ENCODE measurements at places on chromosomes 11 and 22.

DNA sequence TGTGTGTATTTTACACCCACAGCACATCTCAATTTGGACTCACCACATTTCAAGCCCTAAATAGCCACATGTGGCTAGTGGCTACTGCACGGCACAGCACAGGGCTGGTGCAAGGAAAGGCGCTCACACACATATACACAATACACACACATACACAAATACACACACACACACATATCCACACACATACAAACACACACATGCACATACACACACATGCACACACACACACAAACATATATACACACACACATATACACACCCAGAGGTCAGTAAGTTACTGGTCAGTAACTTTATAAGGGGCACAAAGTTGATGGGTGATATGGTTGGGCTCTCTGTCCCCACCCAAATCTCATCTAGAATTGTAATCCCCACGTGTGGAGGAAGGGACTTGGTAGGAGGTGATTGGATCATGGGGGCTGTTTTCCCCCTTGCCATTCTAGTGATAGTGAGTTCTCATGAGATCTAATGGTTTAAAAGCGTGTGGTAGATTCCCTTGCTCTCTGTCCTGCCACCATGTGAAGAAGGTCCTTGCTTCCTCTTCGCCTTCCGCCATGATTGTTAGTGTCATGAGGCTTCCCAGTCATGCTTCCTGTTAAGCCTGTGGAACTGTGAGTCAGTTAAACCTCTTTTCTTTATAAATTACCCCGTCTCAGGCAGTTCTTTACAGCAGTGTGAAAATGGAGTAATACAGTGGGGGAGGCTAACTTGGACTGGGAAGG lies 37.6 kb upstream of the DKK3 start:
- DNase-seq, result no peak

GRCh38 chr11:14119357-14119756 lies 156.8 kb downstream of the SPON1 start:
- DNase-seq, result no peak

- no peak for DNase-seq
Observed at GRCh38 chr22:46561435-46561905, 24.1 kb upstream of the CELSR1 start.

GRCh38 chr11:80621871-80622270 lies 1181.0 kb upstream of the TENM4 start:
- DNase-seq, result no peak

DNA sequence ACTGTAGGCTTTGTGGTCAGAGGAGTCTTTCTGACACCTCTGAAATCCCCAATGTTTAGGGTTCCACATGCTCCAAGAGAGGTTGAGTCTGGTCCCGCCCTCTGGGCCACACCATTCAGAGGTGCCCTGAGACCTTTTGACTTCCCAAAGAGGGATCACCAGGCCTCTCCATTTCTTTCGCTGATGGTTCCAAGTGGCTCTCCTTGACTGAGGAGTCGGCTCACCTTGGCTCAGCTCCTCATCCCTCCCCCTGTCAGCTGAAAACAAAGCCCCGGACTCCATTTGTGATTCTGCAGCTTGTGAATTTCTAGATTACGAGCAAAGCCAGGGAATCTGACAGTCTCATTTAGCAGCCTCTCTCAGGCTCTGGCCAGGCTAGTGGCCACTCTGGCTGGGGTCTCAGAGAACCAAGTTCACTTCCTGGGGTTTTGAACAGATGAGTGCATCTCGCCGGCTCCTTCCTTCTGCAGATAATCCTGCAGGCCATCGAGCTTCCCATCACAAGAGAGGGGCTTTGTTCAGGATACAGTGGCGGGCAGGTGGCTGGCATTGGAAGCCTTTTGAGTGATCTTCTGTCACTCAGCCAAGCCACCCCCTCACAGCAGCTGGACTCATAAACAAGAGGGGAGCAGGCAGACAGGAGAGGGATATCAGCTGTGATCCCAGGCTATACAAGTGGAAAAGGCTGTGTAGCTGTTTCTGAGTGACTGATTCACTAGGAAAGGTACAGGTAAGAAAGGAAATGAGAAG lies 102.9 kb downstream of the TRIM29 start:
- no peak for DNase-seq

GRCh38 chr11:35257281-35257680 lies 118.3 kb downstream of the CD44 start:
- DNase-seq, result no peak

Data from activated T-helper 1 cell treated with anti-CD3 and anti-CD28 coated beads, Interleukin-2, amount 50 U/mL, for 16 hours (primary cell).